ENCODE measurements at places on chromosomes 3 and 15.

- DNase-seq = peak; percentile 19
Measured at GRCh38 chr3:142705198-142705597, 18.6 kb upstream of the TRPC1 start.

DNA sequence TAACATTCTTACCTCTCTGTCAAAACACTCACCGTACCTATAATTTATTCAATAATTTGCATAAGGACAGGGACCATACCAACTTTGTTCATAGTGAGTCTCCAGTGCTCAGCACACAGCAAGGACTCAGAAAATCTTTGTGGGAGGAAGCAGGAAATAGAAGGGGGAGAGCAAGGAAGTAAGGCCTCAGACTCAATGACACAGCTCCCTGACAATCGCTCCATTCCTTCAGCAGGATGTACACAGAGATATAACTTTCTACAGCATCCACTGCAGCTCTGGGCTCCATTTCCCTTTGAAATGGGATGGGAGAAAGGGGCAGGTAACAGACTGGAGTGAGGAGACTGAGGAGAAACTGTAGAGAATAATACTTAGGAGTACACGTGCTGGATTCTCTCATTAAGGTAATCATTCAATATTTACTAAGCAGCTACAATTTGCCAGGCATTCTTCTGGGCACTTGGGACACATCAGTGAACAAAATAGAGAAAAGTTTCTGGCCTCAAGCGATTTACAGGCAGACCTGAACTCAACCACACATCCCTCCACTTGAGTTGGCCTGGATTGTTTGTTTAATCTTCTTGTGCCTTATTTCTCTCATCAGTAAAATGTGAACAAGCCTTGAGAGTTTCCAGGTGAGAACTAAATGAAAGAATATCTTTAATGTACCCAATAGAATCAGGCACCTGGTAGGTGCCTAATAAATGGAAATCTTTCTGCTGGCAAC is 330.3 kb upstream of the THBS1 start:
- no peak for DNase-seq

- DNase-seq = no peak
Measured at GRCh38 chr3:81920816-81921215, 159.4 kb upstream of the GBE1 start.

GRCh38 chr3:191094057-191094845 is 104.8 kb upstream of the OSTN start:
- DNase-seq = peak; percentile 88
